ENCODE measurements at places on chromosomes 12 and 14.

DNA sequence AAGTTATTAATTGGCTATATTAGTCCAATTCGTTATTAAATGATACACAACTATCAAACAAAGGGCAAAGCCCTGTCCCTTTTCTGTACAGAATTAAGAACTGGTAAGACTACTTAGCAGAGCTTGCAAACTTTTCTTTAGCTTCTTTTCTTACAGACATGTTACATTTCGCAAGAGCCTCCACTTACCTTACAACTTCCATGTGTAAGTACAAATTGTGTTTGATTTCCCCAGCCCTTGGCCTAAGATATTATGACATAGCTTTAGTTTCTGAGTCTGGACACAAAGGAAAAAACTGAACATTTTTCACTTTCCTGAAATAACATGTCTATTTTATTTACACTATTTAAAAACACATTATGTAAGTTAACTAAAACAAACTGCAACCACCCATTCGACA lies 1.7 kb downstream of the ATF7 start:
- DNase-seq: no peak

- no peak for DNase-seq
Measured at GRCh38 chr14:75165586-75166391, 10.6 kb downstream of the TMED10 start.

DNA sequence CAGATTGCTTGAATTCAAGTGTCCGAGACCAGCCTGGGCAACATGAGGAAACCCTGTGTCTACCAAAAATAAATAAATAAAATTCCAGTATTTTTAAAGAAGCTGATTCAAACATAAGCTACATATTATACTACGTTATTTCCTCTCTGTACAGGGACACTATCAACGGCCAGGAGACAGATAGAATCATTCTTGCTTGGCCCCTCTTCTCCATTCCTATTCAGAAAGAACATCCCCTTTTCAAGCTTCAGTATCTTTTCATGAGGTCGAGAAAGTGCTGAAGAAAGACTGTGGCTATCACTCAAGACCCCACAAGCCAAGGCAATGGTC lies 314 bp upstream of the DHRS7 start:
- no peak for DNase-seq

- no peak for DNase-seq
Measured at GRCh38 chr12:68159681-68160304, at the start of gene IFNG. Gene IFNG, minus strand, starts transcription at chr12:68159740. Its CDS starts 125 bp downstream, at chr12:68159615.

DNA sequence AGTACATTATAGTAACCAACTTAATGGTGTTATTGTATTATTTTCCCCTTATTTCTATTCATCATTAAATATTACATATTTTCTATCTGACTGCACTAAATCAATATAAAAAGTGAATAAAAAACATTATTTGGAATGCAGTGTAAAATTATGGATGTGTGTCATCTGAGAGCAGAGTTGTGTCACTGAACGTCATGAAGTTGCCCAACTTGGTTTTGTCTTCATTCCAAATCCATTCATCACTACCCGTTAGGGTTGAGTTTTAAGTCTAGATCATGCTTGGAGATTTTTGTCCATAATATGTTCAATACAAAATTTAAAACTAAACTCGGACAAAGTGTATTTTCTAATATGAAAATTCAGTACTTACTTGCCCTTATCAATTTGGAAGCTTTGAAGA lies 16.1 kb downstream of the KLRF1 start:
- DNase-seq: no peak

DNA sequence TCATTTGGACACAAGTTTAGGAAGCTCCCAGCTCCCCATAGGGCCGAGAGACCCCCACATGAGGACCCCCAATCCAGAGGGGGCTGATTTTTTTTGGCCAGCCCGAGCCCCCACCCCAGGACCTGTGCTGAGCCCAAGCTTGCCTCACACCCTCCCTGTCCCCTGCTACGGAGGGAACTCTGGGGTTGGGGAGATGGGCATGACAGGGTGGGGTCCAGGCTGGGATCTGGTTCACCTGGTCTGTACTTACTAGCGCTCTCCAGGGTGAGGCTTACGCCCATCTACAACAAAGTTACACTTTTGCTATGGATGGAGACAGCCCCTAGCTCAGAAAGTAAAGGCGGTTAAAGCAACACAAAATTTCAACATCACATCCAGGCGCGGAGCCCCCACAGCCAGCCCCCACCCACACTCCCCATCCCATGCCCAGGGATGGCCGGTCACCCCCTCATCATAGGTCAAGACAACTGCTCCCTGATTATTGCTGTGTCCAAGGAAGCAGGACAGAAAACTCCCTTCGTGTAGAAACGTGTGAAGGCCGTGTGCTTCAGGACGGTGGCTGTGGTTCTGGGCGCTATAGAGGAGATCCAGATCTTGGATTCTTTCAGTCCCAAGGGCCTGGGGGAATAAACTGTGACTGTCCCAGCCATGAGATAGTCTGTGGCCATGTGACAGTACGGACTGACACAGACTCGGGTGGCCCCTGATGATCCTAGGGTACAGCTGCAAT lies 10.7 kb downstream of the SLC25A29 start:
- DNase-seq: no peak

DNA sequence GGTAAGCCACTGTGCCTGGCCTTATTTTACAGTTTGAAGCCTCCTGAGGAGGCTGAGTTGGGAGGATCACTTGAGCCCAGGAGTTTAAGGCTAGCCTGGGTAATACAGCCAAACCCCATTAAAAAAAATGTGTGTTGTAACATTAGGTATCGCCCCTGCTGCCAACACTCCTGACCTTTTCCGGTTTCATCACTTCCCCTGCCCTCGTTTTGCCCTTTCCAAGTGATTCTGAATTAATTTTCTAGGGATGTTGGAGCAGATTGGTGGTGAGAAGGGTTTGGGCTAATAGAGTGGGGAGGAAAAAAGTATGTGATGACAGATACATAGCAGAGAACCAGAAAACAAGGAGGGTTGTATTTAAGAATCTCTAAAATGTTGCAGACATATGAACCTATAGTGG lies 25.6 kb upstream of the C12orf71 start:
- DNase-seq: no peak

GRCh38 chr14:81509838-81510452 lies 23.7 kb downstream of the SEL1L start:
- no peak for DNase-seq

DNA sequence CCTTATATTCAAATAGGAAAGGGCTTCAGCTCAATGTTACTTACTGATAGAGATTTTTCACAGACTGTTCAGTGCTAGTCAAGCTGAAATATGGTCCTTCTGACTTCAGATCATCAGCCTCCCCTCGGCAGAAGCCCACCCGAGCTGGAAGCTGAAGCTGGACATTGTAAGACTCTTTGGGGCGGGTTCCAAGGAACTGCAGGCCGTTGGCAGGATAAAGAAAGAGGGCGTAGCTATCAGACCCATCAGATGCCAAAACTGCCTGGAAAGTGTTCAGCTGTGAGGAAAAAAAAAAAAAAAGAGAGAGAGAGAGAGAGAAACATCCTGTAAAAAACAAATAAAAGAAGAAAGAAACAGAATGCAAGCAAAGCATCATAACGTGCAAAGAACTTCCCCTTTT lies 8.8 kb downstream of the NID2 start:
- DNase-seq: no peak

DNA sequence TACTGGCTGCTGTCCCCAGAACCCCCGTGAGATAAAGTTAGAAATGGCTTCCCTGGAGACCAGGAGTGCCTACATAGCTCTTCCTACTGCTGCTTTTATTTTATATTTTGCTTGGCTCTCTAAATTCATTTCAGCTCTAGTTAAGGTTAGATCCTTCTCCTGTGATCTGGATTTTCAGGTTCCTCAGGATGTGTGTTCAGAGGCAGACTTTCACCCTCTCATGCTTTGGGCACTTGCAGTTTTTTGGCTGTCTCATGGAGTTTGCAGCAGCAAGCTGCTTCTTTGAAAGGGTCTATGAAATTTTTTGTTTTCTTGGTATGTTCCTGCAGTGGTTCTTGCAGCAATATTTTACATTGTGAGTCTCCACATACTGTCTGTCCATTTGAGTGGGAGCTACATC lies 93.3 kb downstream of the ATP23 start:
- no peak for DNase-seq

DNA sequence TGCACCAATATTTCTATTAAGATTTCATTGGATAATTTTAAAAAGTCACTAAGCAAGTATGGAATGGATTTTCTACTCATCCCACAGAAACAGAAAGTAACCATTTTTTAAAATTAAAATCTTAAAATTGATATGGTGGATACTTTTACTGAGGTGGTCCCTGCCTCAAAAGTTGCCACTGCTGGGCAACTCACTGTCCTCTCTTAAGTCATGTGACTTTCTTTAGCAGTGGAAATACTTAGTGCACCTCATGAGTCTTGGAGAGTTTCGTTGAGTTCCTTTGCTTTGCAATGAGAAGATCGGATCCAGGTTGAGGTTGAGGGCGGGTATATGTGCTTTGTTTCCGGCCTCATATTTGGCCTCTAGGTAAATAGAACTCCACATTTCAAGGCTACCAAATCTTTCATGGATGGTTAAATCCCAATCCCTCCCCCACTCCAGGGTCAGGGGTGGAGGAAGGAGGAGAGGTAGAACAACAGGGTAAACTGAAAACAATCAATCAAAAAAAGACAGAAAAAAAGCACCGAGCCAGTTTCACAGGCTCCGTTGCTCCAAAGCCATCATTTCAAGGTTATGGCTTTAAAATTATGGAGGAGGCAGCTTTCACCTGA lies 39.5 kb upstream of the DUSP6 start:
- no peak for DNase-seq

- no peak for DNase-seq
Measured at GRCh38 chr14:30985796-30986195, 39.7 kb upstream of the AP4S1 start.

DNA sequence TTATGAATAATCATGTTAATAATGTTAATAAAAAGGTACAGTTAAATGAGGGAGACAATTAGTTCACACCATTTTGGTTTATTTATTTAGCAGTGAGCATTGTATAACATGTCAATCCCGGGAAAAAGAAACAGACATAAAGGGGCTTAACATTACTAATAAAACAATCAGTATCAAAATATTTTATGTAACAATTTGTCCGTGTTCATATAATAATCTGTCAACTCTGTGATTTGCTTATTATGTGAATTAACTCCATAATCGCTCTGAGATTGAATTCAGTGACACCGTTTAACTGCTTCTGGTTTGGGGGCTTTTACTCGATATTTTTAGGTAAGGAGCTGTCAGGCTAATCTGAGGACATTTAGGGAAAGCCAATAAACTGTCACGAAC lies 95.8 kb upstream of the HMGA2 start:
- no peak for DNase-seq

GRCh38 chr14:104665657-104666522 lies 23.5 kb upstream of the INF2 start:
- no peak for DNase-seq

Data from activated naive CD4-positive, alpha-beta T cell treated with anti-CD3 and anti-CD28 coated beads, Interleukin-2, amount 50 U/mL, for 16 hours (primary cell).